IPS-NIHi11 (cell line): ENCODE measurements at places on chromosomes 5 and 9.

DNA sequence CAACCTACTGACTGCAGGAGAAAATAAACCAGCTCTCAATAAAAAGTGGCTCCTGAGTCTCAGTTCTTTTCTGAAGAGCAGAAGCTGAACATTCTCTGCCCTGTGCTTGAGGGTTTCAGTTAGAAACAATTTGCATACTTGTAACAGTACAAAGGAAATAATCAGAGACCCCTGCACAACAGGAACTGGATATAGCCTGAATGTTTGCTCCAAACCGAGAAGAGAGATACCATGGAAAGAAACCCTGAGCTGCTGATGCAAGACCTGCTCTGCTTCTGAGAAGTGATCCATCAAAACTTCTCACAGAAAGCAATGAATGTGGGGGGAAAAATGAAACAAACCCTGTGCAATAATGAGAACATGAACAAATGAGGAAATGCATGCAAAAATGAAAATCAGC is 592.9 kb downstream of the SEMA5A start:
- DNase-seq = no peak

DNA sequence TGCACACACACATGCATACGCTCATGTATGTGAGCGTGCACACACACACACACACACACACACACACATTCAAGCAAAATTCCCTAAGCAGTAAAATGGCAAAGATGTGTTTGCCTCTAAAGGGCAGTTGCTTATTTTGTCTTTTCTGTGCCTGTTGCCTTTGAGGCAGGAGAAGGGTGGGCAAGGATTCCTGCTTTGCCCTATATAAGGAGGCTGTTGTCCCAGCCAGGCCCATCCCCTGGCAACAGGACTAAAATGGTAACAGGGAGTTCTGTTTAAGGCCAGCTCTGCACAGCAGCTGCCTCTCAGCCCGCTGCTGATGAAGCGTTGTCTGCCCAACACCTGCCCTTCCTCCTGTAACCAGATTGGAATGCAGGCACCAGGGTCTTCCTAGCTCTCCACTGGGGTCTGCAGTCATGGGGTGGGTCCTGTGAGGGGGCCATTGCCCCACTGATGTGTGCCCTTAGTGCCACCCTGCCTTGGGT is 64.4 kb downstream of the PPARGC1B start:
- no peak for DNase-seq

DNA sequence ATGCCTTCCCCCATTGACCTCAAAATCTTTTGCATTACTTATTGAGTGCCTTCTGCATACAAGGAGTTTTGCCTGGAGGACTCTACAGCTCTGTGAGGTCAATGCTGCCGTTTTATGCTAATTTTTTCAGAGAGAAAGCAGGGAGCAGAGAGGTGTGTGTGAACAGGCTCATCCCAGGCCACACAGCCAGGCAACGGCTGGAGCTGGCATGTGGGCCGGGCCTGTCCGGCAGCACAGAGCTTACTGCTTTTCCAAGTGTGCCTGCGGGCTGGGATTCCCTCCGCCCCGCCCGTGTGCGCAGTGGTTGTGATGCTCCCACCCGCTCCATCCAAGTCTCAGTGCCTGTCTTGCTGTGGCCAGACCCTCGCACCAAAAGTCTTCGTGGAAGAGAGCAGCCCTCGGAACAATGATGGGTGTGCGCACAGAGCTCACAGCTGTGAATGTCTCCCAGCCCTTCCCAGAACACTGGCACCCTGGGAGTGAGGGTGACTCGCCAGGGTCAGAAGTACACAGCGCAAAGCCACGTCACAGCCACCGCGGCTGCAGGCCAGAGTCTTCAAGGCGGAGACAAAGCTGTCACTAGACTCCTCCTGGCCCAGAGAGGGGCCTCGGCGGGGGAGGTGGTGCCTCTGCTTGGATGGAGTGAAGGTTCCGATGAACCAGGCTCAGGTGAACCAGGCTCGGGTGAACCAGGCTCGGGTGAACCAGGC is 82.8 kb downstream of the COL5A1 start:
- DNase-seq = no peak

DNA sequence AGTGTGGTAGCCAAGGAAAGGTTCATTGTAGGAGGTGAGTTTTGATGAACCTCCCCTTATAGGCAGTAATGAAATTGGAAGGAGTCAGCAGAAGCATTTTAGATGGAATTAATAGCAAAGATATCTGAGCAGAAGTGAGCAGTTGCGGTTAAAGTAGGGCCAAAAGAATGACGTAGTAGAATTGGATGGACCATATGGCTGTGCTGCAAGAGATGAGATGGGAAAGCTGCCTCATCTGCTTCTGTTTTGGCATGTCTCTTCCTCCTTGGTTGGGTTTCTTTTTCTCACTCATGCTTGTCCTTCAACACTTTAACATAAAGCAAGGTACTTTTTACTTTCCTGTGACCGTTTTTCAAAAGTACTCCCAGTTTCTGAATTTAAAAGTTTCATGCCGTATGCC is 55.8 kb downstream of the AQP7 start:
- no peak for DNase-seq

- no peak for DNase-seq
Observed at GRCh38 chr5:65103756-65104440, 335.2 kb downstream of the CWC27 start.

DNA sequence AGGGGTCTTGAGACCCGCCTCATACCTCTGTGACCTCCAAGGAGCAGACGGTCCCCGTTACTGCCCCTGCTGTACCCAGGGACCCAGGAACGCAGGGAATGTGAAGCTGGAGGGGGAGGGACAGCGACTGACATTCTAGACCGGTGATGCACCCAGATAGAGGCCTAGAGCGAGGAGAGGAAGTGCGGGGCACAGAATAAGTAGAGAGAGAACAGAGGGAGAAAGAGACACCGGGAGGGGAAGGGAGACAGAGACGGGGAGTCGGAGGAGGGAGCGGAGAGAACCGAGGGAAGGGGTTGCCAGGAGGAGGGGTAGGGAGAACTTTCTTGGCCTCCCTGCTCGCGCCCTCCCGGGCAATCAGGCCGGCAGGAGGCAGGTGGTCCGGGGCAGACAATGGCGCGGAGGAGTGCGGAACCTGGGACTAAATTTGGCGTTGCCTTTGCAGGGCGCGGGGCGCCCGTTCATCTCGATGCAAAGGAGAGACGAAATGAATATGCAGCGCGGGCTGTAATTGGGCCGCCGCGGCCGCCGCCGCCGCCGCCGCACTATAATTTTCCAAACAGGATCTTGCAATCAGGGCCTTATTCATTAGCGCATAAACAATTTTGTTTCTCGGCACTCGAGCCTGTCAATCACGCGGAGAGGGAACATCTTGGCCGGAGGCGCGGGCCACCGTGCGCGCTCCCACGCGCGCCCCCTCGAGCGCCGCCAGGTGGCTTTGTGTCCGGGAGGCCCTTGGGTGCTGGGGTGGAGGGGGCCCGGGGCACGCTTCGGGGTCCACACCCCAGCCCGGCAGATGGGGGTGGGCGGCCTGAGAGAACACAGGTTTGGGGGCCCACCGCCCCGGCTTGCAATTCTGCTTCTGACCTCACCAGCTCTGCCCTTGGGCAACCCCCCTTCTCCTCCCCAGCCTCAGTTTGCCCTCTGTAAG is 33.0 kb downstream of the NDUFA8 start:
- peak; percentile 50 for DNase-seq

- no peak for DNase-seq
Observed at GRCh38 chr5:6700074-6700684, 13.1 kb upstream of the TENT4A start.

DNA sequence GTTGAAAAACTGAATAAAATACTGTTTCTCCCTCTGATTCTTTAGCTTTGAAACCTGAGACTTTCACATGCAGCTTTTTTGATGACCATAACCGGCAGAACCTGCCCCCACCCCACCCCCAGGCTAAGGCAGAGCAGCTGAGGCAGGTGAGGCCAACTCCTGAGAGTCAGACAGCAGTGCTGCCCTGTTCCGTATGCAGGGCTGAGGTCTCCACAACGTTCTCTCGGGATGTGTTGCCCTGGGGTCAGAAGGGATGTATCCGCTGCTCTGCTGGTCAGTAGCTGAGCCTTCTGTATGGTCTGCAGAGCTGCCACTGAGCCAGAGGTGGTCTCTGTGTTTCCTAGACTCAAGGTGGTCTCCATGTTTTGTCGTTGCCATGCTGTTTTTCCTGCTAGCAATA is 190.5 kb downstream of the AOPEP start:
- peak; percentile 30 for DNase-seq

DNA sequence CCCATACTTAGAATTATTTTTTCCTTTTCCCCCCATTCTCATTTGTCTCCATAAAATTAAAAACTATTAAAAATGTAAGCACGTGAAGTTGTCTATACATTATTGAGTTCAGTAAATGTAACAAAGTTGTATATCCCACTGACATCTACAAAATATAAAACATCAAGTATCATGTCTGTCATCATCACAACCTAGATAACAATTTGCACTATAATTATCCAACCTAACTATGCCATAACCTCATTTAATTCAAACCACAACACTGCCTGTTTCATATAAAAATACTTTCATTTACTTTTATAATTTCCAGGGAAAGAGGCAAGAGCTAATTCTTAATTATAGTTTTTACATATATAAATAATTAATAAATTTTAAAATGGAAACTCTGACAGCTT is 9.1 kb downstream of the EFNA5 start:
- no peak for DNase-seq

GRCh38 chr9:10080012-10080411 is 532.8 kb downstream of the PTPRD start:
- DNase-seq = no peak

- no peak for DNase-seq
Observed at GRCh38 chr9:122091682-122092592, 1.2 kb downstream of the TTLL11 start.

DNA sequence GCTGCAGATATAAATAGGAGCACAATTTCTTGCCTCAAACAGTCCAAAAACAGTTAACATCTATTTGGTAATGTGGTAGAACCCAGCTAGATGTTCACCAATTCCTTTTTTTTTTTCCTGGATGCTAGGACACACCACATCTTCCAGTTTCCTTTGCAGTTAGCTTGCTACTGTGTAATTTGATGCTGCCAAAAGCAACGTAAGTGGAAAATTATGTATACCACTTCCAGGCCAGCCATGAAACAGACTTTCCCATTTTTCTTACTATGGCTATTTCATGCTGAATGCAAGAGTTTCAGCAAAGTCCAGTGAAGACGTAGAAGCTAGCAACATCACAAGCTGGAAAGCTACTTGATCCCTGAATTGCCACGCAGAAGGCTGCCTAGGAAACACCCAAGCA is 667.2 kb downstream of the TLE1 start:
- DNase-seq = no peak

GRCh38 chr5:177430140-177430951 is 3.9 kb downstream of the GRK6 start:
- no peak for DNase-seq

GRCh38 chr5:53095931-53096525 is 13.5 kb downstream of the MOCS2 start:
- DNase-seq = peak; percentile 45

GRCh38 chr5:35454011-35454525 is 163.6 kb upstream of the SPEF2 start:
- no peak for DNase-seq

DNA sequence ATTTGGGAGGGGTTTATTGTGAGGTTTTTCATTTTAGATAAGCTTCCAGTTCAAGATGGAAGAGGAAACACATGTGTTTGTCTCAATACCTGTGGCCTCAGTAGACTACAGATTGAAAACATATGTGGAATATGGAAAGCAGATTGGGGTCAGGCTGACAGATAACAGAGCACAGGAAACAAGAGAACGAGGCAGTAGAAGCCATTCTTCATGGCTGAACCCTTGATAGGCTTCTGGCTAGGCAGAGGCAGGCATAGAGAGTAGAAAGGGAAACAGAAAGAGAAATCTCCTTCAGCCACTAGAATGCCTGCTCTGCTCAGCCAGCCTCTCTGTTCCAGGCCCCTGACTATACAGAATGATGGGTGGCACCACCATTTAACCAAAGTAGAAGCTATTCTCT is 152.5 kb downstream of the MUSK start:
- no peak for DNase-seq

GRCh38 chr5:133034064-133034463 is 7.7 kb upstream of the ZCCHC10 start:
- DNase-seq = no peak

- DNase-seq = no peak
Observed at GRCh38 chr9:72855321-72855720, 97.5 kb downstream of the ALDH1A1 start.

DNA sequence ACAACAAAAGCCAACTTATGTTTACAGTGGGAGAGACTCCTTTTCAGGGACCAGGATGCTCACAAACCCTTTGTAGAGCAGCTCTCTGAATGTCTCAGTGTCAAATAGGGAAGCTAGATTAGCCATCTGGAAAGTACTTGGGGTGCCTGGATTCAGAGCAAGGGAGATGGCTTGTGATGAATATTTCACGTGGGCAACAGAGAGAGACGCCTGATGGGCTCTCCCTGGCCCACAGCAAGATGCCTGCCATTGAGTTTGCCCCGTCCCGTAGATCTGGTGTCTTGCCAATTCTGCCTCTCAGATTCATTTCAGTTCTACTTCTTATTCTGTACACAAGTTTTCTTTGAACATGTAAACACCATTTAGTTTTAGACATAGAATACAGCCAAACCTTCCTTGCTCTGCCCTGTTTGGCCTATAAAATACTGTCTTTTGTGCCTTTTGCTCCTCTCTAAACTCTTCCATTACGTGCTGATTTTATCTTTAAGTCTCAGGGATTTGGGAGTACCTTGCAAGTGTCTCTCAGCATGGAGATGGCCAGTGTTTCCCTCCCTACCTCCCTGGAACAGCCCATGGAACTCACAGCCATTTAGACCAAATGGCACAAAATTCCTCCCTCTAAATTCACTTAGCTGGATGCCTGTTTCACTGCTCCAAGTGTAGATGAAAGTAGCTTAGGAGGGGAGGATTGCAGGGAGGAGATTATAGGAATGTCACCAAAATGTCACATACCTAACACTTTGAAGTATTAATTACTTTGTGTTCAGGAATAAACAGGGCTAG is 234.3 kb downstream of the SAXO1 start:
- DNase-seq = no peak

DNA sequence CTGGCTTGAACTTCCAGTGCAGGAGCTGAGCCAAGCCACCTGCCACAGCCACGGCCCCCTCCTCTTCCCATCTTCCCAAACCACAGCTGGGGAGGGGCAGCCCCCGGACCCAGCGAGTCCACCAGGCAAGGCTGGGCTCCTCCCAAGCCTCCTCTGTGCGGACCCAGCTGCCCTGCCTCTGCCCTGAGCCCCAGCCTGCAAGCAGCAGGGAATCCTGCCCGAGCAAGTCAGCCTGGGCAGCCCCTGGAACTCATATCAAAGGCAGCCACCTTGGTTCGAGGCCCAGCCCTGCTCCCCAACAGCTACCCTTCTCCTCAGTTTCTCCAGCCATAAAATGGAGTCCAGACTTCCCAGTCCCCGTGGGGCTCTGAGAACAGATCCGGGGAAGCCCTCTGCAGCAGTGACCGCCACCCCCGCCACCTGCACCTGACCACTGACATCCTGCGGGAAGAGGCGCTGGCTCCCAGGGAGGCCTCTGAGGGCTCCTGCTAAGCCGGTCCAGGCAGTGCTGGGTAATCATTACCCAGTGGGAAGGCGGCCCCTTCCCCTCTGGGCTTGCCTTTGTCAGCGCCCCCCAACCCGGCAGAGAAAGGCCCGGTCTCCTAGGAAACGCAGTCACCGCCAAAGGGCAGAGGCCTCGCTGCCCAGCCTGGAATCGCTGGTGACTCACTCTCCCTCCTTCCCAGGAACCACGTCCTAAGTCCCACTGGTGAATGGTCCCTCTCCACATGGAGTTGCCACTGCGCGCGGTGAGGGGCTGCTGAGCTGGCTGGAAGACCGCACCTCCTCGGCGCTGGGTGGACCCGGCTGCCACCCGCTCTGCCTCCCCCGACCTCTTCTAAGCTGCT is 1.5 kb downstream of the VAV2 start:
- DNase-seq = no peak
